ENCODE measurements at places on chromosomes 7 and 10.

DNA sequence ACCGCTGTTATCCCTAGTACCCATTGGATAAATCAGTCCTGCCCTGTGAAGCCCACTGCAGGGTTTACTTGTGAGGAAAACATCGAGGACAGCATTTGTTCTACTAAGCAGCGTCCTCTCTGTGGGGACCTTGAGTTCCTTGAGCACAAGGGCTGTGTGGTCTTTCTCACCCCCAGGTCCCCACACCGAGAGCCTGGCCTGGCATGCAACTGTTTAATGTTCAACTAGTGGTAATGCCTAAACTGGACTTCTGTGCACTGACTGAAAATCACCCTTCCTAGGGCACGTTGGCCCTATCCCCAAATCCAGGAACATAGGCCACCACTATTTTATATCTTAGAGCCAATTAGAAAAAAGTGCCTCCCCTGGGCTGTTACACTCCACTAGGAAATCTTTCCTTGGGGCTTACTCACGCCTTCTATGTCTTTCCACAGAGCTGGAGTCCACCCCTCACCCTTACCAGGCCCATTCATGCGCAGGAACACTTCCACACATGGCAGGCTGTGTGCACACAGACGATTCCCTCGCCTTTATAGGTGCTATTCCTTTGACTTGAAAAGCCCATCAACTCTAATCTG lies 1.7 kb upstream of the TMEM213 start:
- no peak for DNase-seq

- DNase-seq: peak; percentile 44
Measured at GRCh38 chr10:95401704-95402469, 111.1 kb upstream of the PDLIM1 start.

DNA sequence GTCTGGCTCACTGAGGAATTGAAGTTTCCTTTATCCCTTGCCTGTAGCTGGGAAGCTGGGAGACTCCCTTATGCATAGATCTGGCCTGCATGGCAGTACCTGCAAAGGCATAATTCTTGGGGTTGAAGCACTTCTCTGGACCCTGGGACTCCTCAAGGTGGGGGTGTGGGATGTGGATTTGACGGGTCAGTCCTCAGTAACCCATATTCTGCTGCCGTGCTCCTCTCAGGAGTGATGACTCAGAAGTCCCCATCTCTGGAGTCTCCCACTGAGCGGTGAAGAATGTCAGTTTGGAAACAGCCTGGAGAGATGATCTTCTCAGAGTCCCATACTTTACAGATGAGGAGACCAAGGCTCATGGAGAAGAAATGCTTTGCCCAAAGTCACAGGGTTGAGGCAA lies 49.0 kb downstream of the SORCS3 start:
- DNase-seq: no peak

- peak; percentile 43 for DNase-seq
Measured at GRCh38 chr7:98360221-98361130, 40.4 kb downstream of the BAIAP2L1 start.

GRCh38 chr10:124680675-124681074 lies 63.5 kb downstream of the FAM53B start:
- DNase-seq: no peak

DNA sequence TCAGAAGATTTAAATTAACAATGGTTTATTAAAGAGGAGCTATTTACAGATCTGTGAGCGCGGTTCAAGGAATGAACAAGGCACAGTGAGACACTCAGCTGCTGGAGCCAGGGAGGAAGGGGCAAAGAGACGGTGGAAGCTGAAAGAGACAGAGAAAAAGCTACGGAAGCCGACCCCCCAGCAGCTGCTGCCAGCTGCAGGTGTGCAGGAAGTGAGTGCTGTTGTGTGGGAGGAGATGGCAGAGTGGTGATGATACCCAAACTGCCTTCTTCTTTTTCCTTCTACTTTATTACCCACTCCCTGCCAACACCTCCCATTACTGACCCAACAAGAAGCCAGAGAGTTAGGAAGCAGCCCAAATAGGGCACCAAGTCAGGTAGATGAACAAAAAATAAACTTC lies 41.9 kb upstream of the MBL2 start:
- no peak for DNase-seq

DNA sequence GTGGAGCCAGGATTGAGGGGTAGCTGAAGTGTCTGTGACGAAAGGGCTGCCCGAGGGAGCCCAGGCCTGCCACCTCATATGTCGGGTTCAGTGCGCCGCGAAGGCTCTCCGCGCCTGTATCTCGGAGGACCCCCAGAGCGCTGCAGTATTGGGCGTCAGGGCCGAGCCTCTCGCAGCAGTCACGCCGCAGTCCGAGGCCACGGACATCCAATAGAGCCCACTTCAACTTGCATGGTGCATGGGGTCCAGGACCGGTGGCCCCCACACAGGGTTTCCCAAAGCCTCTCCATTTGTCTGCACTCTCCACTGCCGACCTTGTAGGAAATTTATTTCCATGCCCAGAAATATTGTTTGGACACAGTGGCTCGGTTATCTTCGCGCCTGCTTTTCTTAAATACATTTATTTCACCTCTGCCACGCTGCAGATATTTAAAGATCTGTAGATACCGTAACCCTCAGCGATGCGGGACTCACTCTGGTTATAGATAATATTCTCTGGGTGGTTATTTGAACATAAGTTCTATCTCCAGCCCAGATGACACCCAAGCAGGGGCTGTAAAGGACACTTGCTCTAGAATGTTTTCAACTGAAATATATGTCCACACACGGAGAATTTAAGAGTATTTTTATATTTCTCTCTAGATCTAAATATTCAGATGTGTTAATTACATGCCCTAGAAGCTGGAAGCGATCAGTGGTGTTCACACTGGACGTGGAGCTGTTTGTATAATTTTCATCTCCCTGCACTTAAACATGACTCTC lies 5.1 kb upstream of the ZNF503 start:
- no peak for DNase-seq

DNA sequence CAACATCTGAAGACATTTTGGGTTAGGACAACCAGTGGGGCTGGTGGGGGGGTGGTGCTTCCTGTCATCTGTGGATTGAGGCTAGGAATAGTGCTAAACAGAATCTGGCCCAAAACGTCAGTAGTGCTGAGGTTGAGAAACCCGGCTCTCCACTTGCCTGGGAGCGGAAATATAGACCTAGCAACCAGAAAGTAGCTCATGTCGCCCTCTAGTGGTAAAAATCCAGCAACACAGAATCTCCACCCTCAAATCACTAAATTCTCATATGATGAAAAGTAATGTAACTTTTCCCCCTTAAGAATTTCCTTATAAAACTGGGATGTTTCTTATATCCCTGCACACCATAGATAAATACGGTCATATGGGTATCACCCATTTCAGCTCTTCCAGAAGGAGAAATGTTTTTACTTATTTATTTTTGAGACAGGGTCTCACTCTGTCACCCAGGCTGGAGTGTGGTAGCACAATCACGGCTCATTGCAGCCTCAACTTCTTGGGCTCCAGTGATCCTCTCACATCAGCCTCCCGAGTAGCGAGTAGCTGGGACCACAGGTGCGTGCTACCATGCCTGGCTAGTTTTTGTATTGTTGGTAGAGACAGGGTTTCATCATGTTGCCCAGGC lies 34.4 kb downstream of the ZC3HAV1 start:
- peak; percentile 76 for DNase-seq

DNA sequence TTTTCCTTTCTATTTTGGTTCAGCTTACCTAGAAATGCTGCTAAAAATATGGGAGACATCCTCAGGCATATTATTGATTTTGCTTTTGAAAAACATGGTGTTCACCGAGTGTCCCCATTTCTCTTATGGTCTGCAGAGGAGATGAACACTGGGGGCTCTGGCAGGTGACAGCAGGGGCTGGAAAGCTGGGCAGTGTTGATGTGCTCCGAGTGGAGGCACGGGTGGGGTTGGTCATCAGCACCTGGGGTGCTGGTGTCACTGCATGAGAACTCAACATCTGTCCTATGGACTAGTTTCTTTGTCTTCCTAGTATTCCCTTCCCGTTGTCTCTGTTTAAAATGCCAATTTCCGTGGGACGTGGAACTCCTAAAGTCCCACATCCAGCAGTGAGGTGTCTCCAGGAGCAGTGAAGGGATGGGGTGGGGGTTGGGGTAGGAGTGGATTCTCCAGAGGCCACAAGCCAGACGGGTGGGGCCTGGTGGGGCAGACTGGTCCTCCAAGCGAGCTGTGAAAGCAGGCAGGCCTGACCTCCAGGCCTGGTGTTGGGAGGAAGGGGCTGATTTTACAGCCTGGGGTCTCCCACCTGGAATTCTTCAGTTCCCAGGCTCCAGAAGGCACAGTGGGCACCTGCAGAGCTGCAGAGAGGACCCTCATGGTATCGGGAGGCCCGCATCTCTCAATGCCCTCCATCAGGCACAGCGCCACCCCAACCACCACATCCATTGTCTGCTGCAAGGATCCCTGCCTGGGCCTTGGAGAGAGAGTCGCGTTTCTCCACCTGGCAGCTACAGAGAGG lies 24.4 kb downstream of the ZNF775 start:
- DNase-seq: no peak

GRCh38 chr7:77827999-77828398 lies 29.4 kb downstream of the PHTF2 start:
- DNase-seq: no peak

- no peak for DNase-seq
Measured at GRCh38 chr10:35685402-35685801, 43.3 kb upstream of the FZD8 start.

DNA sequence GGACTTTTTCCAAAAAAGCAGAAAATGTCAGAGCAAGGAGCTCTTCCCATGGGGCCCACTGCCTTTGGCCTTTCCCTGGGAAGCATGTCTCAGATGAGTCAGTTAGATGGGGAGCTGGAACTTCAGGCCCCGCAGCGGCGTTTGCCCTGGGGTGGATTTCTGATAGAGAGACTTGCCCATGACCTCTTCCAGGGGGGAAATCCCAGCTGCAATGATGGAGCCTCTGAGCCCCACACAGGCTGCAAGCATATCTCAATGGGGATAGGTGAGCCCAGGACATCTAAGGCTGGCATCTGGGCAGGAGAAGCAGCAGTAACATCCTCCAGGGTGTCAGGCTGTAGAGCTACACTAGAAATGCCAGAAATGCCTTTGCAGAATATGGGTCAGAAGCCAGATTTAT lies 269.2 kb upstream of the TCERG1L start:
- DNase-seq: peak; percentile 34

- DNase-seq: no peak
Measured at GRCh38 chr10:120067427-120067826, 174.9 kb downstream of the SEC23IP start.

DNA sequence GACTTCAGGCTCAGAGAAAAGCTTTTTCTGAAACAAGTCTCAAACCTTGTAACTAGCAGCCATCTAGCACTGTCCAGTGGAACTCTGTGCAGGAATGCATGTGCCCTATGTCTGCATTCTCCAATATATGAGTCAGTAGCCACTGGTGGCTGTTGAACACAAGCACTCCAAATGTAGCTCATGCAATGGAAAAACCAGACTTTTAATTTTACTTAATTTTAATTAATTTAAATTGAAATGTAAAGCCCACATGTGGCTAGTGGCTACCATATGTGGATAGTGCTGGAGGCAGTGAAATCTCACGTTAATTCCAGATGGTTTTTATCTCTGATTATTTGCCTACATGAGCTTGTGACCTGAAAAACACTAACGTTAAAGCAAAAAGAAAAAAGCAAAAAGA lies 225.1 kb downstream of the GATA3 start:
- DNase-seq: peak; percentile 75

DNA sequence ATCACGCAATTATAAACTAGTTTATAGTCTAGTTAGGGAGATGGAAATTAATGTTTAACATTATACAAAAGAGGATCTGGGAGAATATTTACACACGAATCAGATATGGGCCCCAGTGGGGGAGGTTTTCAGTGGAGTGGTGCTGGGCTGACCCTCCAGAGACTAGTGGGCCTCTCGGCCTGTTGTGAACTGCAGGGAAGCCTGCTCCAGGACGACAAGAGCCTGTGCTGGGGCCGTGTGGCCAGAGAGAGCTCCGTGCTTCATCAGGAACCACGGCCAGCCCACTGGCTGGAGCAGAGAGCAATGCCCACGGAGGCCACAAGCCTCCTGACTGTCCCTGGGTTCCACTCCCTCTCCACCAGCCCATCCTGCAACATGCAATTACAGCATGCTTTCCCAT lies 11.3 kb upstream of the ESYT2 start:
- DNase-seq: no peak

- no peak for DNase-seq
Measured at GRCh38 chr7:22633286-22633953, 93.6 kb upstream of the IL6 start.

DNA sequence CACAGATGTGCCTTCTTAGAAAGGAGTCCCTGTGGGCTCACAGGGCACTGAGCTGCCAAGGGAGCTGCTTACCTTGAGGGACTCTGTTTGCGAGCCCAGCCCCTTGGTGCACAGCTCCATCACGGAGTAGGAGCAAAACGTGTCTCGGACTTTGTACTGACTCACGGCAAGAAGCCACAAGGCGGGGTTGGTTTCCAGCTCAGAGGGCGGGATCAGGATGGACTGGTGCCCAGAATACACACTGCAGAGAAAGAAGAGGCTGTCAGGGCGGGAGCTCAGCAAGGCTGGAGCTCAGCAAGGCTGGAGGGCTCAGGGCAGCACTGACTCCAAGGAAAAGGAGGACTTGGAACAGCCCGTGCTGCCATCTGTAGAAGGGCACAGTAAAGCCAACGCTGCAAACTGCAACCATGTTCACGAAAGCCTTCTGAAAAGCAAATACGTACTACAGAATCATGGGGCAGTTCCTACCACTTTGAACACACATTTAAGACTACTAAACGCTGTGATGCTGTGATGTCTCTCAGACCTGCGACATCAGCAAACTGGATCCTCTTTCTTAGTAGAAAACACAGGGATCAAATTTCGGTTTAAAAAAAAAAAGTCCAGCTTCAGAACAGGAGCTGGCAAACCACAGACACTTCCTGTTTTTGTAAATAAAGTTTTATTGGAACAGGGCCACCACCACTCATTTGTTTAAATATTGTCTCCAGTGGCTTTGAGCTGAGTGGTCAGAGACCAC lies 194.3 kb downstream of the ZMYND11 start:
- DNase-seq: peak; percentile 86

GRCh38 chr10:75029857-75030256 lies 81.6 kb upstream of the SAMD8 start:
- no peak for DNase-seq

DNA sequence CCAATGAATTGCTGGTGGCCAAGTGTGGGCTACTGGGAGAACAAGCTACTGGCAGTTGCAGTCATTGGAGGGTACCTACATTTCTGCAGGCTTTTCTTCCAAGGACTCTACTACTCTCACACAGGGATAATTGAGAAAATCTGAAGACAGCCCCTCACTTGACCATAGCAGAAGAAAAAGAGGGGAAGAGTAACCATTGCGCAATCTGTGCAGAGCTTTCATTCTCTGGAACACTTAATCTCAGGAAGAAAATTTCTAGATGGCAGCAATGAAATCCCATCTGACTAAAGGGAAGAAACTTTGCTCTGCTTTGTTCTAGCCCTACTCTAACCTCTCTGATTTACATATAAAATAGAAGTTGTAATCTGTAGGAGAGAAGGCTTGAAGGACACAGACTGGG lies 1239.6 kb upstream of the SORCS1 start:
- DNase-seq: no peak

GRCh38 chr10:69744971-69745370 lies 56.7 kb upstream of the COL13A1 start:
- DNase-seq: no peak

GRCh38 chr7:140640060-140640637 lies 464 bp downstream of the DENND2A start:
- peak; percentile 61 for DNase-seq

DNA sequence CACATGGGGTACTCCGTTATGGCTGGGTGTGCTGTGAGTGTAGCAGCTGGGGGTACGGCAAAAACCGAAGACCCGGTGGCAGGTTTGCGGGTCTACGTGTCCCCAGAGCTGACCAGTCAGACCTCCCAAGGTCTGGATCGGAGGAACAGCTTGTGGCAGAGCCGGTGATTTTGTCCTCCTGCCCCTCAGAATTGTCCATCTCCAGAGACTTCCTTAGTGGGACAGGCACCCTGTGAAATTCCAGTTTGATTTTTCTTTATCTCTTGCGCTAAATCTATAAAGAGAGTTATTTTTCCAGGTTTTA lies 1.0 kb downstream of the EIF3B start:
- no peak for DNase-seq

All from M059J (cell line).